NCI-H510A (cell line): ENCODE measurements at places on chromosomes 12 and 14.

GRCh38 chr12:52740584-52740983 lies 36.6 kb downstream of the KRT76 start:
- DNase-seq: no peak

GRCh38 chr12:39372204-39372925 lies 70.6 kb downstream of the KIF21A start:
- no peak for DNase-seq

GRCh38 chr12:121805171-121806008 lies 1.6 kb downstream of the SETD1B start:
- DNase-seq: no peak

DNA sequence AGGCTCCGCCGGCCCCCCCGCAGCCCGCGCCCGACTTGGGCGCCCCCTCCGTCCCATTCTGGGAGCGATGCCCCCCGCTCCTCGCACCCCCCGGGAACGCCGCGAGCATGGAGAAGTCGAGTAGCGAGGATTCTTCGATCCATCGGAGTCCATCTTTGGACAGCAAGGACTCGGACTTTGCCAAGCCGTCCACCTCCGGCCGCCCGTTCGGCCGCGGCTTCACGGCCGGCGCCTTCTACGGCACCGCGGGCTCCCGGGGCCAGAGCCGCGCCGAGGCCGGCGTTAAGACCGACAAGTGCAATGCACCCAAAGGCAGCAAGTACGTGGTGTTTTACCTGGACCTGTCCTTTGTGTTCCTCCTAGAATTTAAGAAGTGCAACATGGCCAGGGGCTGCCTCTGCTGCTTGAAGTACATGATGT lies 123.6 kb downstream of the TSPAN9 start:
- DNase-seq: no peak

DNA sequence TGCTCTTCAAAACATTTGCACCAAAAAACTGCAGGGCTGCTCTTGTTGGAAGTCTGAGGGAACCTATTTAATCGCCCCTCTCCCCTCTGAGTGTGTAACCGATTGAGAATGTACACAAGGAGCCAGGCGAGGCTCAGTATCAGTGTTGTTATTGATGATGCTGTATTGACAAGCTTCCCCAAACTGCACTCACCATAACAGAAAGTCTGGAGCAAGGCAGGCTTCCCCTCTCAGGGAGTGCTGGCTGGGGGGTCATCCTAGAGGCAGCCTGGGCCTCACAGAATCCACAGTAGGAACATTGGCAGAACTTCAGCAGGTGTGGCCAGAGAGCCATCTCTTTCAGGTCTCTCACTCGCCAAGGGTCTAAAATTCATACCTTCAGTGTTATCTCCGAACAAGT lies 58.1 kb upstream of the TUNAR start:
- DNase-seq: no peak

DNA sequence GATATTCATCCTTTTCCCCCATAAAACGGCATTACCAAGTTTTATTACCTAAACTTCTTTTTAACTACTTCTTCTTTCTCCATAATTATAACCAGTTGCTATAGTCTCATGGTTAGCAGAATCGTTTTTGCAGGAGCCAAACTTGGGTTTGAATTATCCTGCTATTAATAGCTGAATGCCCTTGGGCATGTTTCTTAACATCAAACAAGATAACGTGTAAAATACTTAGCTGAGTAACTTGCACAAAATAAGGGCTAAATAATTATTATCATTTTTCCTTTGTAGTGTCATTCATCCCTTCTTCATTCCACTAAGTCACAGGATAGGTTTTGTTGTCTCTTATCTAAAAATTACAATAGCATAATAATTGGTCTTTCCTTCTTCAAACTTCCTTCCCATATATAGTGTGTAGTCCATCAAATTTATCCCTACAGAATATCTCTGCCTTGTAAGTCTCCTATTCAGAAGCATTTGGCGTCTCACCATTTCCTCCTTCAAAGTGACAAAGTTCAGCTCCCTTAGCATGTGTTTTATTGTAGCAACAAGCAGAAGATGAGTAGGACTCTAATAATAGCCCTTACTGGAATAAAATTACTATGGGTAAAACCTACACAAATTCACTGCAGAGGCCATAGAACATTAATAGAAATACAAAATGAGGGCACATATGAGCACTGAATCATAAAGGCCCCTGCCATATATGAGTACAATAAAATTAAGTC lies 63.8 kb downstream of the FAR2 start:
- DNase-seq: no peak

GRCh38 chr12:24911271-24911791 lies 37.6 kb downstream of the BCAT1 start:
- DNase-seq: no peak

- DNase-seq: no peak
Observed at GRCh38 chr12:82708061-82708879, 21.6 kb downstream of the TMTC2 start.

DNA sequence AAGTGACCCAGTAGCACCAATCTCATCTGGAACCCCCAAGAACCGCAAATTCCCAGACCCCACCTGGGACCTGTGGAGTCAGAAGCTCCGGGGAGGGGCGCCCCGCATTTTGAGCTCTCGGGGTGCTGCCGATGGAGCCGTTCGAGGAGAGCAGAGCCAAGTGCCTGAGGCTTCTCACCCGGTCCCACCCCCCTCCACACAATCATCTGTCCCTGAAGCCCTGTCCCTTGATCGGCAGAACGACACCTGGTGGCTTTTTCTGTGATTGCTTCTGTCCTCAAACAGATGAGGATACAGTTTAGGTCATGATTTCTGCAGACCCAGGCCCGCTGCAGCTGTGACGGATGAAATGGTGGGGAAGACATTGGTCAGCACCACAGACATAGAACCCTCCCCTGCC lies 74.7 kb downstream of the NOC4L start:
- no peak for DNase-seq

GRCh38 chr14:86838363-86838762 lies 1154.6 kb downstream of the GALC start:
- DNase-seq: no peak

- no peak for DNase-seq
Observed at GRCh38 chr12:53413485-53414204, 10.0 kb upstream of the AMHR2 start.

GRCh38 chr12:46391630-46392029 lies 19.1 kb upstream of the SLC38A2 start:
- no peak for DNase-seq

- no peak for DNase-seq
Observed at GRCh38 chr14:104288272-104288671, 149.9 kb downstream of the KIF26A start.

DNA sequence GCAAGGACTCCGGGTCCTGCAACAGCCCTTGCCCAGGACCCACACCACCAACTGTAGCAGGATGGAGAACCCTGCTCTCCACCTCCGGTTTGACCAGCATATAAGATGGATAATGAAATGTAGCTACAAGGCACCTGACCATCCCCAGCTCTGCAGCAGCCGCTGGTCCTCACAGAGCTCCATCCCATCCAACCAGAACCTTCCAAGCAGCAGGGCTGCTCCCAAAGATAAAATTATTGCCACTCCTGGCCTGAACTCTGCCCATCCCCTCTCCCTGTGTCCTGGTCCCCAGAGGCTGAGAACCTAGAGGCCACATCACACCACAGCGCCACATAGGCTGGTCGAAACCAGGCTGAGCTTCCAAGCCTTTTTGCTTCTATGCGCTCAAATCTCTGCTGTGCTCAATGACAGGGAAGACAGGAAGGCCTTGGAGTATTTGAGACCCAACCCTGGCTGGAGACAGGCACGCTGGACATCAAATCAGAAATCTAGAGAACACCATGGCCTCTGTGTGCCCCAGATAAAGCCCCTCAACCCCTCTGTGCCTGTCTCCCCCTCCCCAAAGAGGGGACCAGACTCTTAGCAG lies 4.2 kb downstream of the CDK2AP1 start:
- no peak for DNase-seq

DNA sequence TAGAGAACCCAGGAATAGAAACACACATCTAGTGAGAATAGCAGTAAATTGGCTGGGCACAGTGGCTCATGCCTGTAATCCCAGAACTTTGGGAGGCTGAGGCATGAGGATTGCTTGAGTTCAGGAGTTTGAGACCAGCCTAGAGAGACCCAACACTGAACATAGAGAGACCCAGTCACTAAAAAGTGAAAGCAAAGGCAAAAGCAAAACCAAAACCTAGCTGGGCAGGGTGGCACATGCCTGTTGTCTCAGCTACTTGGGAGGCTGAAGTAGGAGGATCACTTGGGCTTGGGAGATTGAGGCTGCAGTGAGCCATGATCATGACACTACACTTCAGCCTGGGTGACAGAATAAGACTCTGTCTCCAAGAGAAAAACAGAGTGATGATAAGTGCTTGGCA lies 37.5 kb upstream of the MIS18BP1 start:
- no peak for DNase-seq

DNA sequence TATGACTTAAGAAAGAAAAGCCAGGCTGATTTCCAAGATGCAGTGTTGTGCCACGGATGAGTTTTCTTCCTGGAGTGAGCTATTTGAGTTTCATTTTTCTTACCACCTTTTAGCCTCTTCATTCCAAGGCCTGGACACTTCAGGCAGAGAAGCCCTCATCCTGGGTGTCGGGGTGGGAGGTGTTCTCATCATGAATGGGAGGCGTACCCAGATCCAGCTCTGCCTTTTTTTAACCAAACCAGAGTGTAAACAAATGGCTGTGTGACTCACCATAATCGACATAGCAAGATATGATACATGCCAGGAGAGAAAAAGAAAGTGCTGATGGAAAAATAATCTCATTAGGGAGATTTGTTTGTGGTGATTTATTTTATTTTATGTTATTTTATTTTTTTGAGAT lies 79.9 kb downstream of the ARF6 start:
- DNase-seq: no peak

DNA sequence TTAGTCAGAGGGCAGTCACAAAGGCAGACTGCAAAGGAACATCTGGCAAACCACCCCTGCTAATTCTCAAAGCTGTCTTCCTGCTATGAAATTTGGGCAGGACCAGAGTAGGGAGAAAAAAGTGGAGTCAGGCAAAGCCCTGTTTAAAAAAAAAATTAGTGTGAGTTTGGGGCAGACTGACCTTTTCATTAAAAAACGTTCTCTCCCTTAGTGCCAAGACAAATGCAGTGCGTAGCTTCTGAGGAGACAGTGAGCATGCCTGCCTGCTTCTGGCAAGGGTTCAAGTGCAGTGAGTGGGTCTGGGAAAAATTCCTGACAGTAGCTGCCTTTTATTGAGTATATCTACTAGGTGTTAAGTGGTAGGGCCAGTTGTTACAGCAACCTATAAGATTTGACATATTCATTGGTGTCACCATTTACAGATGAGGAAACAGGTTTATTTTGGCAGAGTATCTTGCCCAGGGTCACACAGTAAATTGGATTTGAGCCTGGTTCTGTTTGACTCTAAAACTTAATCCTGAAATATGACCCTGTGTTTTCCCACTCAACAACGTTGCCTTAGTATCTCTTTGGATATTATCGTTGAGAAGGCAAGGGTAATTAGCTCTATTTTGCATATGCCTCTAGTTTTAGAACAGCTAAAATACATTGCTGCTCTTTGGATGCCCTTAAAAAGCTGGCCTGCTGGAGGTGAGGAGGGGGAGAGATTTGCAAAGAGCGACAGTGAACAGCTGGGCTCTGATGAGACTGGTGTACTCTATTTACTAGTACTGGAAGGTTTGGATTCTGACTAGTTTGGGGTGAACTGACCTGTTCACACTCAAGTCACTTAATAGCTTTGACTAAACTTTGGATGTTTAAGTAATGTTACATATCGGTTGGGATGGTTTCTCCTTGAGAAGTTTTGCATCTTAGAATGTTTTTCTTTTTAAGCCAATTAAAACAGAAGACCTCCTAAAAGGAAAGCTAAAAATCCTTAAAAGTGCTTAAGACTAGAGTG lies 72.8 kb downstream of the PAPOLA start:
- DNase-seq: no peak

GRCh38 chr14:21822109-21822508 lies 148.5 kb upstream of the OR4E1 start:
- DNase-seq: no peak

- DNase-seq: no peak
Observed at GRCh38 chr12:98389593-98389992, 125.8 kb upstream of the TMPO start.

- DNase-seq: no peak
Observed at GRCh38 chr12:42162965-42163364, 18.3 kb upstream of the GXYLT1 start.

DNA sequence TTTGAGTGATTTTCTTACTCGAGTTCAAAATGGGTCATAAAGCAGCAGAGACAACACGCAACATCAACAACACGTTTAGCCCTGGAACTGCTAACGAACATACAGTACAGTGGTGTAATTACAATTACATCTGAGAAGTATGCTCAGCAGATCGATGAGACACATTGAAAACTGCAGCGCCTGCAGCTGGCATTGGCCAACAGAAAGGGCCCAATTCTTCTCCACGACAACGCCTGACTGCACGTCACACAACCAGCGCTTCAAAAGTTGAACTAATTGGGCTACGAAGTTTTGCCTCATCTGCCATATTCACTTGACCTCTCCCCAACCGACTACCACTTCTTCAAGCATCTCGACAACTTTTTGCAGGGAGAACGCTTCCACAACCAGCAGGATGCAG lies 145.6 kb downstream of the SCARB1 start:
- no peak for DNase-seq

GRCh38 chr12:65323070-65323469 lies 44.6 kb downstream of the MSRB3 start:
- no peak for DNase-seq

DNA sequence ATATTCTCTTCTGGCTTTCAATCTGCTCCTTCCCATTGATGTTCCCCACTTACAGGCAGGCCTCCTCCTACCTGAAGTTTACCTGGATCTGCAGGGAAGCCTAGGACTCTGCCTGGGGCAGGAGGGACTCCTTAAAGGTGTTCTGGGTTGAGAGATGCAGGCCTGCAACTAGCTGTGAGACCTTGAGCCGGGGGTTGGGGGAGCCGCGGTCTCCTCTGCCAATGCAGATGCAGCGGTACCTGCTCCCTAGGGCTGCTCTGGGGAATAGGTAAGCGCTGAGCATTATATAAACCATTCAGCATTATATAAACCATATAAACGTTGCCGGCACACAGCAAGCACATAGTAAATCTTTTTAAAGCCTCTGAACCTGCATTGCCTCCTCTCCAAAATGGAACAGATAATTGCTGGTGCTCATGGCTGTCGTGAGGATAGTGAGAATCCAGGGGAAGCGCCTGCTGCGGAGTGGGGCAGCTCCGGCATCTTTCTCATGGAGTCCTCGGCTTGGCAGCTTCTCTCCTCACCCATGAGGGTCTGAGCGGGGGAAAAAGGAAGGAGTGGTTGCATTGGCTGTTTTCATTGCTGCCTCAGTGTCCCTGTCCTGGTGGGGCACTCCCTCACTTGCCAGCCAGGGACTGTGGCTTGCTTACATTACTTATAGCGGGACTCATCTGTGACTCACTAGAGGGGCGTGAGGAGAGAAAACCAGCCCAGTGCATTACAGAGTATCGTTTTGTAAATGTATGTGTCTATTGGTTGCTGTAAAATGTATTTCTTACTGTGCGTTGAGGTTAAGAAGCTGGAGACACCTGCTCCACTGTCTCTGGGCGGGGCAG lies 12.5 kb upstream of the KRT80 start:
- DNase-seq: no peak

DNA sequence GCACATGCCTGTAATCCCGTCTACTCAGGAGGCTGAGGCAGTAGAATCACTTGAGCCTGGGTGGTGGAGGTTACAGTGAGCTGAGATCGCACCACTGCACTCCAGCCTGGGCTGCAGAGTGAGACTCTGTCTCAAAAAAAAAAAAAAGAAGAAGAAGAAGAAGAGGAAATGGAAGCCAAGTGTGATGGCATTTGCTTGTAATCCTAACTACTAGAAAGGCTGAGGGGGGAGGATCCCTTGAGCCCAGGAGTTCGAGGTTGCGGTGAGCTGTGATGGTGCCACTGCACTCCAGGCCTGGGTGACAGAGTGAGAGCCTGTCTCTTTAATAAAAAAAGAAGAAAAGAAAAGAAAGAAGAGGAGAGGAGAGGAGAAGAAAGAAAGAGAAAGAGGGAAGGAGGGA lies 52.1 kb downstream of the LGMN start:
- DNase-seq: no peak
